NCI-H2029 (cell line): ENCODE measurements at places on chromosomes 16 and 17.

GRCh38 chr17:14331982-14332298, 31.1 kb downstream of the HS3ST3B1 start:
- DNase-seq = no peak

DNA sequence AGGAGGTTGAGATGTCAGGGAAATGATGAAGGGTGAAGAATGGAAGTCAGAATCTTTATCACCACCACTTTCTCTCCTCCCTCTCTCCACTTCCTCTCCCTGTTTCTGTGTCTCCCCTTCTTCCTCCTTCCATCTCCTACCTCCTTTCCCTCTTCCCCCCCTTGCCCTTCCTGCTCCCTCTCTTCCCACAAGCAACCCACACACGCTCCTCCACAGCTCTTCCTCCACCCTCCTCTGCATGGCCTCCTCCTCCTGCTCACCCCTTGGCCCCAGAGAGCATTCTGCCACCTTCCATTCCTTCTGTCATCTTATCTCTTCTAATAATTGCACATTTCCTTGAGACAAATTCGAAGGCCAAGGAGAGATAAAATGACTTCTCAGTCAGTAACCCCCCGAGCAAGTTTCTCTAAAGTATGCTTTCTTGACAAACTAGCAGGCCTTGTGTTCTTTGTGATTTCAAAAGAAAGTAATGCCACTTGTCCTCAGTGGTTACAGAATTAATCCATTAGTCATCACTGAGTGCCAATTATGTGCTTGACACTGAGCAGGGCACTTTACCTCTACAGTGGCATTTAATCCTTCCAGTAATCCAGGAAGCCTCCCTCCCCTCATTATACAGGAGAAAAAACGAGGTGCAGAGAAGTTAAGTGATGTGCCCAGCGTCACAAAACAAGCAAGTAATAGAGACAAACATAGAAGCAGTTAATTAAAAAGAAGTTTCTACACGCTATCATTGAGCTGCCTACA, 72.3 kb upstream of the CCL1 start:
- DNase-seq = no peak

GRCh38 chr16:66490774-66491715, 58.9 kb downstream of the TK2 start:
- no peak for DNase-seq

- no peak for DNase-seq
Measured at GRCh38 chr17:65523411-65523810, 38.0 kb downstream of the AXIN2 start.

DNA sequence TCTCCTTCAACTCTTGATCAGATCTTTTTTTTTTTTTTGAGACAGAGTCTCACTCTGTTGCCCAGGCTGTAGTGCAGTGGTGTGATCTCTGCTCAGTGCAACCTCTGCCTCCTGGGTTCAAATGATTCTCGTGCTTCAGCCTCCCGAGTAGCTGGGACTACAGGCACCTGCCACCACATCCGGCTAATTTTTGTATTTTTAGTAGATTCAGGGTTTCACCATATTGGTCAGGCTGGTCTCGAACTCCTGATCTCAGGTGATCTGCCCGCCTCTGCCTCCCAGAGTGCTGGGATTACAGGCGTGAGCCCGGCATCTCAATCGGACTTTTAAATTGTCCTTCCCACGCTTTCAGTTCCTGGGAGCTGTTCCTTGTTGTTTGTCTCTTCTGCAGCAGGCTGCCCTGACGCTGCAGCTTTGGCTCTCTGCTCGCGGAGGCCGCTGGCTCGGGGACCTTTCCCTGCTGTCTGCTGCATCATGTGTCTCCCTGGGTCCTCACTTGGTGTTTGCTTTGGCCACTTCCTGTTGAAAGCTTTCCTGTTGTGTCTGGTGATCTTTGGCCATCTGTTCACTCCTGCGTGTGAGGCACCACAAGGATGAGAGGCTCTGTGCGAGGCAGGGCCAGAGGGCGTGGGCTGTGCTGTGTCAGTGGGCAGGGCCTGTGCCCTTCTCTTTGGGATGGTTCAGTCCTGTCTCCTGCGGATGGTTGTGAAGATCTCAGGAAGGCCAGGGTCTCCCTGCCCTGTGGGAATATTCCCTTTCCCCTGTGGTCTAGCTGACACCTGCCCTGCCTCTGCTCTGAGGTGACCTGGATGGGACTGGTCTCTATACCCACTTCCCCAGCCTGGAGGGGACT, 18.4 kb upstream of the CAPN15 start:
- no peak for DNase-seq

DNA sequence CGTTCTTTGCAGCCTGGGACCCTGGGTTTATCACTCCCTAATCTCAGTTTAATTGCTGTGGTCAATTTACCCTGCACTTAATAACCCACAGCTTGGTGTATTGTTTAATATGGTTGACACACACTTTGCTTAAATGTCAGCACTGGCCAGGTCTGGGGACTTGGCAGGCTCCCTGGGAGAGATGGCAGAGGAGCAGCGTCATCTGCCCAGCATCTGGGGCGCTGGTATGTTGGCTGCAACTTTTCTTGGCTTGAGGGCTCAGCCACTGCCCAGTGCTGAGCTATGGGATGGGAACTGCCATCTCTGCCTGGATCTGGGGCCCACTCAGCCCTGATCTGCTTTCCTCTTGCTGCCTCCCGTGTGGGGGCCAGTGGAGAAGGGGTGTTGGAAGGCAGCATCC, 115.7 kb upstream of the IRX3 start:
- no peak for DNase-seq

DNA sequence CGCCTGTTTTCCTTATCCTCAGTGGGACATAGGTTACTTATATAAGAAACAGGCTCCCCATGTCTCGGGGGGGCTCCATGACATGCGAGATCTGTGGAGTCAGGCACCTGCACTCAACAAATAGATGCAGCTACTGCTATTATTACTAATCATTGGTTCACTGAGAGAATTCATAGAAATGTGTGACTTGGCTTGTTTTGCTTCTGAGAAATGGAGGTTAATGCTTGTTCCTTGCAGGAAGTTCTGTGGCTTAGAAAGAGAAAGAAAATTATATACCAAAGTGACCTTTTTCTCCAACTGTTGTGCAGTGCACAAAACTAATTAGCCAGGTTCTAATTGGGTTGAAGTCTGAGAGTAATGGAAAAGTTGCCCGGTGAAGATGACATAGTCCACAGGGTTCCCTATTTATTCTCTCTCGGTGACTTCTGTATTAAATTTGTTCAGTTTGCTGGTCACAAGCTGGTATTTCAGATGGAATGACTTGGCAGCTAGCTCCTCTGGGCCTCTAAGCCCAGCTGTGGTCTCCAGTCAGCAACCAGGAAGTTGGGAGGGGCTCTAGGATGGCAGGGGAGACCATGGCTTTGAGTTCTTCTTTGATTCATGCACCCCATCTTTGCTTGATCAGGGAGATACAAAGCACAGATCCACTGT, 17.6 kb upstream of the MAF start:
- no peak for DNase-seq

DNA sequence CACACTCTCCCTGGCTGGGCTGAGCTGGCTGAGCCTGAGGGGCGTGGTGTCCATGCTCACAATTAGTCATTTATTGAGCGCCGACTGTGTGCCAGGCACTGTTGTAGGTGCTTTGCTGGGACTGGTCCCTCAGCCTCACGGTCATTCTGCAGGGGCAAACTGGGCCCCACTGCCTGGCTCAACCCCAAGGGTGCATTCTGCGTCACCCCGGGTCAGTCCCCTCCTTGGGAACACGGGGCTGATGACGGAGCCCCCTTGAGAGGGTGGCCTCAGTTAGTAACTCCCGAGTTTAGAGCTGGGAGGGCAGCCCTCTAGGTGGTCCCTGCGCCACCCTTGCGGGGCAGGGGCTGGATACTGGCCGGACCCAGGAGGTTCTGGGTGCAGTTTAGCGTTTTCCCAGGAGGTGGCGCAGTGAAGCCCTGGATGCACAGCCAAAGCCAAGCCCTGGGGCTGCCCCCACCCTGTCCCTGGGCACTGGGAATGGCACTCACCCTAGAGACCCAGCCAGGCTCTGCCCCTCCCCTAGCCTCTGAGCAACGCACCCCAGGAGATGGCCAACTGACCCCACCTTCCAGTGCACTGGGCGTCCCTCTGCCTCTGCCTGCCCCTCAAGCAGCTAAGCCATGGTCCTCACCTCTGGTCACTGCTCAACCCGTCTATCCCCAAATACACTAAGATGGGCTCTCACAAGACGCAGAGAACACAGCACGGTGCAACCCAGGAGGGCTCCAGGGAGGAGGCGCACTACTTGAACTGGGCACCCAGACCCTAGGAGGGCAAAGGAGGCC, 243.2 kb upstream of the GSE1 start:
- DNase-seq = no peak

DNA sequence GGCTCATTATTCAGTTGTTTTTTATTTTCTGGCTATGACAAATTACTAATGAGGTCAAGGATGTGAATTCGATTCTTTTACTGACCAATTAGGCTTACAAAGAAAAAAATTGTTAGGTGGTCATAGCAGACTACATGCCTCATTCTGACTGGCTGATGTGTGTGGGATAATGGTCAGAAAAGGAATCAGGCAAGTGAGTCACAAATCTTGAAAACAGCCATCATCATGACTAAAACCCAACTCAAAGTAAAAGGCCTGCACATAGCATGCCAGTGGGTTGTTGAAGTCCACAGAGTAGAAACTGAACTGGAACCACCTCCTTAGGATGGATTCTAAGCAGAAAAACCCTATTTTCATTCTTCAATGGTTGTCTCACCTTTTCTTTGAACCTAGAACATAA, 8.6 kb downstream of the RPGRIP1L start:
- DNase-seq = no peak

- DNase-seq = no peak
Measured at GRCh38 chr16:81551151-81551808, 106.7 kb downstream of the CMIP start.

DNA sequence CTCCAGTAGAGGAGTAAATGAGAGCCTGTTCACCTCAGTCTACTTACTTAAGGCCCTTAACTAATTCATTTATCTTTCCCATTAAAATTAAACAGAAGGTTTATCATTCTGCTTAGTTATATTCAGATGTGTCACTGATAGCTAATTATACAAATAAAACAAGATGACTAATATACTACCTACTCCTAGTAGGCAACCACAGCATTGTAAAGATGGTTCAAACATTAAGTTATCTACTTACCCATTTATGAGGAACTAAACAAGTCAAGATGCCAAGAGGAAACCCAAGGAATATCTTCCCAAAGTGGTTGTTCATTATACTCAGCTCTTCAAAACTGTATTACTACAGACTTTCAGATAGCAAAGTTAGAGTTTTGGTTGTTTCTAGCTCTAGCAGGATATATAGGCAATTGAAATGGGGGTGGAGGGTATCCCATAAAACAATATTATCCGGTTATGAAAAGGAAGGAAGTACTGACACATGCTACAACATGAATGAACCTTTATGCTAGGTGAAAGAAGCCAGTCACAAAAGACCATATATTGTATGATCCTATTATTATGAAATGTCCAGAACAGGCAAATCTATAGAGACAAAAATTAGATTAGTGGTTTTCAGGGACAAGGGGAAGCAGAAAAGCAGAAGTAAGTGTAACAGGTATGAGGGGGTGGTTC, 56.5 kb downstream of the SPAG9 start:
- DNase-seq = no peak

- DNase-seq = no peak
Measured at GRCh38 chr17:63246344-63246743, 199.8 kb downstream of the CYB561 start.
